ENCODE measurements at places on chromosomes 2 and 18.

- DNase-seq: peak; percentile 47
These were observed 37.7 kb downstream of the PSD4 start for GRCh38 chr2:113211226-113212105.

DNA sequence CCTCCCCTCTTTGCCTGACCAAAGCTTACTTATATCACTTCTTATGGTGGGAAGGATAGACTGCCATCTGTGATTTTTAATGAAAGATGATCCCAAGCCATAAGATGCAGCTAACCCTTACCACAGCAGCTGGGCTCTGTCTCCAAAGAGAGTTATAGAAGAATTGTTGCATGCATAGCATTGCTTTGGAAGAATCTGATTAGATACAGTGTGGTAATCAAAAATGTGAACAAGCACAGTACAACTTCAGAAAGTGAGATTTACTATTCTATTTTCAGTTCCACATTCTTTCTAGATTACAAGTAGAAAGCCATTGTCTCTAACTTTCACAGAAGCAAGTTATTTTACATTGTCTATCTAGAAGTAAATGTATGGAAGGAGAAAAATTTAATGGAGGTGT is 129.0 kb upstream of the ACVR2A start:
- no peak for DNase-seq

DNA sequence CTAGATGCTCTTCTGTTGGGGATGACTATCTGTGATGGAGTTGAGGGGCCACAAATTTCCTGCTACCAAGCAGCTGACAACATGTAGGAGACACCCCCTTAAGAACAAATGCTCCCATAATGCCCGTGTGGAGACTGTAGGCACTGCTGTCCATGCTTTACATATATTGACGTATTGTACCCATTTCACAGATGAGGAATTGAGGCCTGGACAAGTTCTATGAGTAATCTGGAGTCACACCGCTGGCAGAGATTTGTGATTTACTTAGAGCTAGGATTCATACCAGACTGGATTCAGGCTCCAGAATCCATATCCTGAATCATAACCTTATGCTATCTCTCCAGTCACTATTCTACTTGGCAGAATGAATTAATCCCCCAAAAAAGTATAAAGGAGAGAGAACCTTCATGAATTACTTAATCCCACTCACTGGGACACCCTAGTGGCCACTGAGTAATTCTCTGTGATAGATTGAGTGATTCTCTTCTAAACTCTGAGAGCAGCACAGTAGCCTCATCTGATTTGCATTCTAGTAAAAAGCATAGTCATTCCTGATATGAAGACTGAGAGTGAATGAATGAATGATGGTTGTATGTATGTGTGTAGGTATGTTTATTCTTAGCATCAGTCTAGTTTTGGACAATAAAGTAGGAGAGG is 460.7 kb upstream of the MEIS1 start:
- peak; percentile 31 for DNase-seq

DNA sequence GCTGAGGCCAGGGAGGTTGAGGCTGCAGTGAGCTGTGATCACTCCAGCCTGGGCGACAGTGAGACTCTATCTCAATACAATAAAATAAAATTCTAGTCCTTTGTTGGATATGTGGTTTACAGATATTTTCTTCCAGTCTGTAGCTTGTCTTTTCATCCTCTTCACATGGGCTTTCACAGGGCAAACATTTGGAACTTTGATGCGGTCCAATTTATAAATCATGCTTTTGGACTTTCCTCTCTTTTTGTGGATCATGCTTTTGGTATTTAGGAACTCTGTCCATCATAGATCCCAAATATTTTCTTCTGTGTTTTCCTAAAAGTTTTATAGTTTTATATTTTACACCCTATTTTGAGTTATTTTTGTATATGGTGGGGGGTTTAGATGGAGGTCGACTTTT is 14.9 kb downstream of the RAB10 start:
- DNase-seq: no peak

DNA sequence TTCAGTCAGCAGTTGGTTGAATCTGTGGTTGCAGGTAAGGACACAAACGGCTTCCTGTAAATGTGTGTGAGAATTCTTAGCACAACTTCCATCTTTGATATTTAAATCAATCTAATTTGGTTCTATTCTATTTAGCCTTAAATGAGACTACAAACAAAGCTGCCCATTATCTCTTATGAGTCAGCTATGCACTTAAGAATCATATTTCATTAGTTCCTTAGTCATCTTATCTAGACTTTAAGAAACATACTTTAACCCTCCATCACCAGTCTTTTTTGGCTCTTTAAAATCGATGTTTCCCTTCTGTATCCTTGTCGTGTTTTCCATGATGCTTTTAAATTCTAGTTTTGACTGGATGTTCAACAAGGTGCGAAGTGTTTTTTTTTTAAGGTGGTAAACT is 114.4 kb upstream of the TMEM200C start:
- no peak for DNase-seq

- DNase-seq: no peak
These were observed 26.9 kb downstream of the EML4 start for GRCh38 chr2:42196070-42196402.

GRCh38 chr2:191008286-191008685 is 5.7 kb downstream of the STAT1 start:
- no peak for DNase-seq

DNA sequence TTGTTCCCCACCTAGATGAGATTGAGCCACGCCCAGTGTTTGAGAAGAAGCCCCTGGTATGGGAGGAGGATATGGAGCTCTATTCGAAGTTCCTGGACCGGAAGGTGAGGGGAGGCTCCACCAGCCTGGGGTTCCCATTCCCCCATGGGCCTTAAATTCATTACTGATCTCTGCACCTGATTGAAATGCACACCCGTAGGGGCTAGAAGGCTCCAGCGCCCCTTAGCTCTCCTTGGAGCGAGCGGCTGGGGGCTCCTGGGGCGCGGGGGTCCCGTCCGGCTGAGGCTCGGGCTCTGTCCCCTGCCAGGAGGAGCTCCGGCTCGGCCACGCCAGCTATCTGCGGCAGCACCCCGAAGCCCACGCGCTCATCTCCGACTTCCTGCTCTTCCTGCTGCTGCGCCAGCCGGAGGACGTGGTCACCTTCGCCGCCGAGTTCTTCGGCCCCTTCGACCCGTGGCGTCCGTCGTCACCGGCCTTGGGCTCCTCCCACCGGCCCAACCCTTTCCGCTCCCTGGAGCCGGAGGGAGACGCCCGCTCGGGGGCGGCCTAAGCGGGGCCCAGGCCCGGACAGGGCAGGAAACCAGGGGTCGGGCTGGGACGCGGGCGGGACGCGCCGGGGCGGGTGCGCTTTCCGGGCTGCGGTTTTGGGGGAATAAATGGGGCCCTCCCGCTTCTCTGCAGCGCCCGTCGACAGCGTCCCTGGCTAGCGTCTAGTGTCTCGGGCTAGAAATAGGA is 10.9 kb downstream of the CATIP start:
- peak; percentile 84 for DNase-seq

GRCh38 chr2:26745609-26746327 is 18.3 kb upstream of the SLC35F6 start:
- DNase-seq: peak; percentile 85

GRCh38 chr2:70354264-70354949 is 52.5 kb upstream of the FAM136A start:
- DNase-seq: no peak

DNA sequence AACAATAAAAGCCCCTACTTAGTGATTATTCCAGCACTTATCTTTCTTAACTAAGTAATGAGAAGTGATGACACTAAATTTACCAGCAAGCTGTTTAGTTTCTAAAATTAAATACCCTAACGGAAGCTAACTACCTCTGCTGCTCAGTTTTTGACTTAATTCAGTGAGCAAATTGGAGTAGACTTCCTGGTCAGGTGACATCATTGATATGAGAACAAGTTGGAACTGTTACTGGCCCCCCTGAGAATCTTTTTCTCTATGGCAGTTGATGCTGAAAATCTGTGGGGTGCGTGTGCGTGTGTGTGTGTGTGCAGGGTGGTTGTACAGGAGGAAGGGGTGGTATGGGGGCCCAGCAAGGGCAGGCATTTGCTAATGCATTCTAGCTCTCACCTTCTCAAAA is 35.5 kb upstream of the BMP10 start:
- DNase-seq: no peak

- no peak for DNase-seq
These were observed 108.3 kb upstream of the LTBP1 start for GRCh38 chr2:32838418-32838817.

DNA sequence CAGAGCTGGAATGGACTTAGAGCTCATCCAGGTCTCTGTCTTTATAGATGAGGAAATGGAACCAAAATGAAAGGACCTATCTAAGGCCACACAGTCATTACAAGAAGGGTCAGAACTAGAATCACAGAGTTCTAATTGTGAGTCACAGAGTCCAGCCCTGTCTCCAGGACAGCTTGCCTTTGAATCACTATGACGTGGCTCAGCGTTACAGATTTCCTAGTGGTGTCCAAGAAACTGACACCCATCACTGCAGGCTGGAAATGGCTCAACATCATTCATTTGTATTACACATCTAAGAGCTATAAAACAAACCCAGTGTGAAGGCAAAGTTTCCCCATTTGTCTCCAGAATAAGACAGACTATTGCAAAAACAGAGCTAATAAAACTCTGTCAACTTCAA is 164.3 kb upstream of the SIX2 start:
- DNase-seq: no peak

- no peak for DNase-seq
These were observed 144.6 kb upstream of the MMADHC start for GRCh38 chr2:149732001-149732685.

GRCh38 chr18:62839874-62840713 is 124.8 kb downstream of the PHLPP1 start:
- no peak for DNase-seq

- DNase-seq: peak; percentile 45
These were observed 112.1 kb downstream of the KYNU start for GRCh38 chr2:142989273-142990204.

DNA sequence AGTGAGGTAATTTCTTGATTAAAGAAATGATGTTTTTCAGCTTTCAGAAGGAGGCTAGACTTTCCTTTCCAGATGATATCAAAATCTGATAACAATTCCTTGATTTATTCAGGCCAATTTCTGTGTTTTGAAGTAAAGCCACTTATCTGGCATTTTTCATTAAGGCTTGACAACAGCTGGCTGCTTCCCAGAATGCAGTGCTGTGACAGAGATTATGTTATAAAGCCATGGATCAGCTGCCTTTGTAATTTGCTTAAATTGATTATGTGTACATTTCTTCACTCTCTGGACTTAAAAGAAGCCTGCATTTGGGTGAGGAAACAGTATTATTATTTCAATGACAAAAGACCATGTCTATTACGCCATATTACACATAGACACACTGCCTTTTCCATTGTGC is 136.0 kb downstream of the PLCL1 start:
- DNase-seq: no peak

DNA sequence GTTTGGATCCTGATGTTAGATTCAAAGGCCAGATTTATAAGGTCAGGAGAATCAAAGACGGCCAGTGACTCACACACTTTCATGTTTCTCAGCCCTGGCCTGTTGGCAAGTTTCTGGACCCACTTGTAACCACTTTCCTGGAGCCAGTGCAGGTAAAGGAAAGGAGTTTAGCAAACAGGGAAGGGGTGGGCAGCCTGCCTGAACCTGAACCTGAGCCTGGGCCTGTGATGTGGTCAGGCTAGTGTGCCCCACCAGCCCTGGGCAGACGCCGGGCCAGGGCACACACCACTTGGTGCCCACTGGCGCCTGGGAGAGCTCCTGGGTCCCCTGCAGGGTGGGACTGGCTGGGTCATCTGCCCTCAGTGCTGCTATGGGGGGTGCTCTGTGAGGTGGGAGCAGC is 100.5 kb upstream of the SPRED2 start:
- no peak for DNase-seq

DNA sequence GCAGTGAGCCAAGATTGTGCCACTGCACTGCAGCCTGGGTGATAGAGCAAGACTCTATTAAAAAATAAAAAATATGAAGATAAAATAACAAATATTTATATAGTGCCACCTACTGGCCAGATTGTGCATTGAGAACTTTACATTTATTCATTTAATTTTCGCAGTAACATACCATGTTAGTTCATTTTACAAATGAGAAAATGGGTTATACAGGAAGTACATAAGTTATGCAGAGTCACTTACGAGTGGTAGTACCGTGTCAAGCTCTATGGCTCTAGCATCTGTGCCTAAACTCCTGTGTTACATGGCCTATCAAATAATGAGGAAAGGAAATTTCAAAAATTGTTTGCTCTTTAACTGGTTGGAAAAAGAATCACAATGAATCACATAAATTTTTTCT is 27.9 kb downstream of the RIF1 start:
- peak; percentile 4 for DNase-seq

GRCh38 chr2:218010140-218010983 is 7.6 kb upstream of the TNS1 start:
- no peak for DNase-seq

- DNase-seq: no peak
These were observed 135.2 kb downstream of the MCFD2 start for GRCh38 chr2:46780411-46780800.

DNA sequence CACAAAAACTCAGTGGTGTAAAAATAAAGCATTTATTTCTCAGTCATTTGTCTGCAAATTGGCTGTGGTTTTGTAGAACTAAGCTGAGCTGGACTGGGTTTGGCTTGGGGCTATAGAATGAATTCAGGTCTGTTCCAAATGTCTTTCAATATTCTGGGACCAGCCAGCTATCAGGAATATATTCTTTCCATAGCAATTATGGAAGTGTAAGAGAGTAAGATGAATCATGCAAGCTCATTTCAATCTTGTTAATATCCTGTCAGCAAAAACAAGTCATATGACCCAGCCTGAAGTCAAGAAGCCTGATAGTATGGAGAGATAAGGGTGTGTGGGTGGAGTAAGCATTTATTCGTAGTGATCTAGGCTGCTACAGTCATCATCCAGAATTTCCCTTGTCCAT is 481.0 kb upstream of the CDH2 start:
- DNase-seq: no peak

- no peak for DNase-seq
These were observed 76.4 kb upstream of the ITGA6 start for GRCh38 chr2:172350839-172351479.

DNA sequence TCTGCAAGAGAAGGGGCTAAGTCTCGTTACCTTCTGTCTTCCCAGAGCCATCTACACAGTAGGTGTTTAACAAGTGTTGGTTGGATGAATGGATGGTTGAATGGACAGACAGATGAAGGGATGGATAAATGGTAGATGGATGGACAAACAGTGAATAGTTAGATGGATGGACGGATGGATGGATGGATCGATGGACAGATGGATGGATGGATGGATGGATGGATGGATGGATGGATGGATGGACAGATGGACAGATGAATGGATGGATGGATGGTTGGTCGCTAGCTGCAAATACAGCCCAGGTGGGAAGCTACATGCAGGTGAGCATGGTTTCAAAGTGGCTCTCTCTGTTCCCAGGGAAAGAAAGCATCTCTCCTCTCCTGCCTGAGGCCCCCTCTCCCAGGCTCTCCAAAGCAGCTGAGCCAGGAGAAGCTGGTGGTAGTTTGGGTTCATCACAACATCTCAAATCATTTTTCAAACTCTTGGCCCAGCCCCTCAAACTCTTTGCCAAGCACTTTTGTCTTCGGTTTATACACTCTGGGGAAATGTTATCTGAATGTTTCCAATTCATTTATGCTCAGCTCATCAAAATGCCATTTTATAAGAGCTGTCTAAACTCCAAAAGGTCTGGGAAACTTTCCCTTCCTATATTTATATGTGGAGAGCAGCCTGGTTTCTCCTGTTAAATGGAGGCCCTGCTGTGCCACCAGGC is 192.7 kb downstream of the ANAPC1 start:
- no peak for DNase-seq

Data from mesendoderm (in vitro differentiated cells).